Tongue (tissue), 3 donors: ENCODE measurements at places on chromosomes 3 and 15.

DNA sequence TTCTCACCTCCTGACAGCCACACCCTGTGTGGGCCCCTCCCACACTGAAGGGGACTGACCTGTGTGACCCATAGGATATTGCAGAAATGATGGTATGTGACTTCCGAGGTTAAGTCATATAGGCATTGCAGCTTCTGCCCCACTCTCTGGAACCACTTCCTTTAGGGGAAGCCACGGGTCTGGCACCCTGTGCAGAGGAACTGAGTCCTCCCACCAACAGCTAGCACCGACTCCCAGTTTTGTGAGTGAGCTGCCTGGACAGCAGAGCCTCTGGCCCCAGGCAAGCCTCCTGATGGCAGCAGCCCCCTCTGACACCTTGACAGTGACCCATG lies 24.6 kb upstream of the SLC6A6 start:
- no peak for DNase-seq

- DNase-seq: peak; percentile 21
Observed at GRCh38 chr3:2097641-2098191, 950 bp upstream of the CNTN4 start.

DNA sequence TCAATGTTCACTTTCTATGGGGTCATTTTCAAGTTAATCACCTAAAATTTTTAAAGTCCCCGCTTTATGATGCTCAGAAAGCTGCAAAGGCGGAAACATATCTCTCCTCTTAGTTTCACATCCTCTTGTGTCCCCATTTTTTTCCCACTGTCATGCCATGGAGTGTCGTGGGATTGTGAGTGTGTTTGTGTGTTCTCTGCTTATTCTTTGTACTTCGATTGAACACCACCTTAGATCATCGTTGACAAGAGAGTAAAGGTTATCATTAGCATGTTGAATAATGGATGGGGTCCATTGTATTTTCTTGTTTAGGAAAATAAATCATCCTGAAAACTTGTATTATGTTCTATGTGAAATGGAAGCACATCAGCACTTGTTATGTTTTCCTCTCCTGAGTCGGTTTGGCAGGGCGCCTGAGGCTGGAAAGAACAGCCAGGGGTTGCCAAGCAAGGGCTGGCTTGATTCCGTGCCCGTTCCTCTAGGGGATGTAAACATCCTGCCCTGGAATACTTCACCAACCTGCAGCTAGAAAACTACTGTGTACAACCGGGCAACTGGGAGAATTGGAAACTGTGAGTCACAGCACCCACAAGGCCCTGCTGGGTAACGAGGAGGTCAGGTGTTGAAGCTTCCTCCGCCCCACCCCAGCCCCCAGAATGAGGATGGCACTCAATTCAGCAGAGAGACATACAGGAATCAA lies 67.2 kb downstream of the EIF4E3 start:
- peak; percentile 76 for DNase-seq

- DNase-seq: no peak
Observed at GRCh38 chr15:42363487-42363886, 4.2 kb downstream of the CAPN3 start.

DNA sequence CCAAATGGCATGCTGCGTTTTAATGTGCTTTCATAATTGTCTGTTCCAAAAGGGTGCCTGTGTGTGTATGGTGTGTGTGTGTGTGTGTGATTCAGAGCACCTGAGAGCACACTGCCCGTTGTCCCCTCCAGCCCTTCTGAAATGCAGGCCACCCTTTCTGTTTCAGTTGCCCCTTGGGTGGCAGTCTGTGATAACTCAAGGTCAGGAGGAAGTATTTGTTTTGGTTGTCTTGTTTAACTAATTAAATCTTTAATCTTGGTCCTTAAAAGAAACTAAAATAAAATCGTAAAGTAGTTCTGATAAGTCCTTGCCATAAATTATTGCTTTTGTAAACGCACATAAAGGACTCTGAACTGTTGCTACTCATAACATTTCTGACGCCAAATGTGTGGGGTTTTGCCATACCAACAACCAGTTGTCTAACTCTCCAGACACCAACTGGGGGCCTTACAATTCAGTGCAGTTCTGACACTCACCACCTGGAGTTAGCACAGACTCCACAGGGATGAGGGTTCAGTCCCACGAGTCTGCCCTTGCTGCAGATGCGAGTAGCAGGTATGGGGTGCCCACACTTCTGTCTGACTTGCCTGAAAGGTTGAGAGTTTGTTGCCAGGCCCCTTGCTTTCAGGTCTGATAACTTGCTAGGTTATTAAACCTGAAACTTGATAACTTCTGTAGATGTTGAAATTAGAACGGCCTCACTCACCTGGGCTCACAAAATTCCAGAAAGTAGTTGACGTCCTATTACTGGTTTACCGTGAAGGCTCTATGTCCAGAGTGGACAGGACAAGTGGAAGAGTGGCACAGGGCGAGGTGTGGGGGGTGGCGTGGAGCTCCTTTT lies 157.3 kb downstream of the IGF1R start:
- peak; percentile 42 for DNase-seq

DNA sequence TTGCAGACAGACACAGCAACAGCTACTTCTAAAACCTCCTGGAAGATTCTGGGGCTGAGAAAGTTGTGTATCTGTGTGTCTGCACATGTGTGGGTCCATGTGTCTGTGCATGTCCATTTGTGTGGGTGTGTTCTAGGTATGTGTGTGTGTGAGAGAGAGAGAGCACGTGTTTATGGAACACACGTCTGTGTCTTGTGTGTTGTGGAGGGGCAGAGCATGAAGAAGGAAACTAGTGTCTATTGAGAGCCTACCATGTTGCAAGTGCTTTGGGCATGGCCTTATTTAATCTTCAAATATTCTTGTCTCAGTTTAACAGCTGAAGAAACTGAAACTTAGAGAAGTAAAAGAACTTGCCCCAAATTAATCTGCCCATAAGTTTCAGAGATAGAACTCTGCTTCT lies 327.5 kb downstream of the UACA start:
- DNase-seq: no peak
